ENCODE measurements at places on chromosomes 13 and 19.

DNA sequence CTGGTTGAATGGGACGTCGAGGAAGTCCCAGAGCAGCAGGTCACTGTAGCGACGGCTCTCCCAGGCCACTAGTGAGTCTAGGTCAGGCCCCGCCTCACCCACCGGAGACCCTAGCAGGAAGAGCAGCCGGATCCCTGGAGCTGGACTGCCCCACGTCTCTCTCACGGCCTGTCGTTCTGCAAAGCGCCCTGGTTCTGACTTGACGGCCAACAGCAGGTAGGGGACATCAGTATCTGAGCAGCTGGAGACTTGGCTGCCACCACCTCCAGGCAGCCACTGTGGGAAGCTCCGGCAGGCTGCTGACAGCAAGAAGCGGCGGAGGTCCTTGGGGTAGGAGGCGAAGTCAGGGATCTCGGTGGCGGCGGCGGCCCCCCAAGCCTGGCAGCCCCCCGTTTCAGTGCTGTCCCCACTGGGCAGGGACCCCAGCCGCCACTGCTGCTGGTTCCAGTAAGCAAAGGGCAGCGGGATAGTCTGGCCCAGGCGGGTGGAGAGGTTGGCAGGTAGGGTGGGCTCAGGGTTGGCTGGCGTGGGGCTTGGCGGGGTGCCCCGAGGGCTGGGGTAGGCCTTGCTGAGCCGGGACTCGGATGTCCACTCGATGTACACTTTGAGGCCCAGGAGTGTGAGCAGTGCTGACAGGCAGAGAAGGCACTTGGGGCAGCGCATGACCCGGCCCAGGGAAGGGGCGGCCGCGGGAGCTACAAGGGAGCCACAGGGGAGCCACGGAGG is 895 bp downstream of the B3GNT8 start:
- DNase-seq: no peak

DNA sequence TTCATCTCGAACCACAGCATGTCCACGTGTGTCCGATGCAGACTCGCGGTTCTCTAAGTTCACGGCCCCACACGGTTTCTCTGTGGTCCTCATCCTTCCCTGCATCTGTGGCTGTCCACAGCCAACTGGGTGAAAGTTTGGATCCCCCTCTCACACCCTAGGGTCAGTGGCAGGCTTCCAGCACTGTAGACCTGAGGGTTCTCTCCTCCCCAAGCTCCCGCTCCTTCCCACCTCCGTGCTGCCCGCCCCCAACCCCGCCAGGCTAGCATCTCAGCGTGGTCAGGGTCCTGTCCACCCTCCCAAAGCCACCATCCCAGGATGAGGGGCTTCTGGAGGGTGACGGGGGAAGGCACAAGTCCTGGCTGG is 3.0 kb downstream of the ANGPTL4 start:
- DNase-seq: no peak

DNA sequence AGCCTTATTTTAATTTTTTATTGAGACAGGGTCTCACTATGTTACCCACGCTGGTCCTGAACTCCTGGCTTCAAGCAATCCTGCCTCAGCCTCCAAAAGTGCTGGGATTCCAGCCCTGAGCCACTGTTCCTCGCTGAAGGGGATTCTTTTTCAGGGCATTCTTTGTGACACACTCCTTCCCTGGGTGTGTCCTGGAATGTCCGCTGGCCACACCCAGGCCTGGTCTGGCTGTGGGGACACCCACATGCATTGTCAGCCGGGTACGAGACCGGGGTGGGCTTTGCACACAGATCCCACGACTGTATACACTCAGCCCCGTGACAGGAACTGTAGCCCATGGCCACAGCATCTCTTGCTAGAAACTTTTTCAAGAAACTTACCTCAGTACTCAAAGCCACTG is 34.4 kb upstream of the GATAD2A start:
- DNase-seq: no peak

DNA sequence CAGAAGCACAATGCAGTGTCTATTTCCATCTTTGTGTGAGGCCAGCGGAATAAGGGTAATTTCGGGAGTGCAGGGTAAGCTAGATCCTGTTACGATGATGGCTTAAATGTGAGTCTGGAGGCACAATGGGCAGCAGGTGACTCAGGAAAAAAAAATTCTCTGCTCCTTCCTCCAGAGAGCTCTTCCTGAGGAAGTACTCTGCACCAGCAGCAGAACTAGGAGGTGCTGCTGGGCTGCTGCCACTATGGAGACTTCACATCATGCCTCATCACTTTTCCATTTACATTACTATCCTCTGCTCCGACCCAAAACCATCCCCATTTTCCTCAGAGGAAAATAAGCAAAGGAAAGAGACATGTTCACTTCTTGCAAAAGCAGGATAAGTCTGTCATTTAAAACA is 282.0 kb downstream of the DNAJC15 start:
- DNase-seq: no peak

DNA sequence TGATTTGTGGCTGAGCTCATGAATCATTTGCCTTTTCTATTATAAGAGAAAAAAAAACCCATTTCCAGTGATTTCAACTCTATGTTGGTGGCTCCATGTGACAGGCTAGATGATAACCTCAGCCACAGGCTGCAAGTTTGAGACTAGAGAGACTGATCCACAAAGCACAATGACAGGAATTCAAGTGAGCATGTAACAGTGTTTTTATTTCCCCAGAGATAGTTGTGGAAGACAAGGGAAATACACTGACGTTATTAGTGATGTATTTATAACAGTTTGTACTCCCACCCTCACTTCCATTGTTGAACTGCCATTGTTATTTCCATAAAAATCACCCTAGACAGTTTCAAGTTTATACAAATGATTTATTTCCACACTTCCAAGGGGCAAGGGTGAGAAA is 27.9 kb upstream of the EDNRB start:
- no peak for DNase-seq

DNA sequence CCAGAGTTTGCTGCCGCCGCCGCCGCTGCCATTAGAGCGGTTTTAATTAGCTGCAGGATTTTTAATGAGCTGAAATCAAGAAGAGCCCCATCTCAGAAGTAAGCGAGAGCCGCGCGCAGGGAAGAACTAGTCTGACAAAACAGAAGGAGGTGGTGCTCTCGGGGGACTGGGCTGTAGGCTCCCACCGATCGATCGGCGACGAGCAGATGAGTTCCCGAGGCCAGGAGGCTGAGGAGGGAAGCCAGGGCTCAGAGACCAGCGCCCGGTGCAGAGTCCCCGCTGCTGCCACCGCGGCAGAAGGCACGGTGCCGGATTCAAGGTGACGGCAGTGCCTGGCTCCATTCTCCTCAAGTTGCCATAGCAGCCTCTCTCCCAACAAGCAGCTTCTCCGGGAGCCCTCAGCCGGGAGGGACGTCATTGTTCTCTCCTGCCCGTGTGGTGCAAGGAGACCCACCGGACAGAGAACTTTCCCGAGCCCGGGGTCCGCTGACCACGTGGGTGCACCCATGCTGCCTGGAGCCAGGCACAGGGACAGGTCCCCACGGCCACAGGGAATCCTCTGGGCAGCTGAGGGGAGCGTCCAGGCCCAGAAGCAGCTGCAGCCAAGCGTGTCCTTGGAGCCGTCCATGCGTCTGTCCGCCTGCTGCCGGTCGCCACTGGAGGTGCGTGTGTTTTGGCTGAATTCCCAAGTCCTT is 62.9 kb downstream of the CHST8 start:
- DNase-seq: no peak

GRCh38 chr19:32819419-32820400 is 49.9 kb downstream of the SLC7A9 start:
- no peak for DNase-seq

DNA sequence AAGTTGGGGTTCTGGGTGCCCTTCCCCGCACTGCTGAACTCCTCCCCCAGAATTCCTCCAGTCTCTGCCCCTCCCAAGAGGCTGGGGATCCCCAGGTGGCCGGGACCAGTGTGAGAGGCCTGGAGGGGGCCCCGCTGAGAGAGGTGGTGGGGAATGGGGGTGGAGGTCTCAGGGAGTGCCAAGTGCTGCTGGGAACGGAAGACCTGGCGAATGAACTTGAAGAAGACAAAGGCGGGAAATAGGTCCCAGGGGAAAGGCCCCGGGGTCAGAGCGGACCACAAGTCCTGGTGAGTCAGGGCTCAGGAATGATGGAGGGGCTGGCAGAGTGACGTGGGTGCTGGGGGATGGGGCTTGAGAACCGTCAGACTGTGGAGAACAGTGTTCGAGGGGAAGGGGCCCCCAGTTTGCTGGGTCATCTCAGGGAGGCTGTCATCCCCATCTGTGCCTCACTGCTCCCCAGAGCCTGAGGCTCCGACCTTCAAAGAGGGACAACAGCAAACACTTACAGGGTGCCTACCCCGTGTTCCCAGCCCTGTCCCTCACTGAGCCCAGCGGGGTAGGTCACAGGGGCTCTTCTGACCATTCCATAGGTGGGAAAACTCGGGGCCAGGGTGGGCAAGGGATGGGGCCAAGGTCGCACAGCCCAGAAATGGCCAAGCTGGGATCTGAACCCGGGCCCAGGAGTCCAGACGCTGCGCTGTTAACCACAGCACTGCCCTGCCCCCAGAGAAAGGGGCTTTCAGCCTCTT is 16.0 kb upstream of the SEMA6B start:
- no peak for DNase-seq

DNA sequence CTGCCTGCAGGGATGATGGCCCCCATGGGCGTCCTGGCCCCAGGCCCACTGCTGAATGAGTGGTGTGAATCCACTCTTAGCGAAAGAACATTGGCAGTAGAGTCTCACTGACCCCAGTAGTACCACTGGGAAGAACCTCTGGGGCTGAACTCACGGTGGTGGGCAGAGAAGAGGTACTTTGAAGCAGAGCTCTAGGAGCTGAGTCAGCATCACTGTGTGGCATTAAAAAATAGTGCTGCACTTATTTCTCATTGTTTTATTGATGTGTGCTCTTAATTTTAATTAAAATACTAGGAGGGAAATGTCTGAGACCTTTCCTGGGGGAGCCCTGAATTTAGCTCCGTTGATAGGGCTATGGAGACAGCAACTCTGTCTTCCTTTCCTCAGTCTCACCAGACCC is 61.3 kb downstream of the CBY2 start:
- DNase-seq: no peak

GRCh38 chr19:308471-309205 is 17.4 kb upstream of the PLPP2 start:
- DNase-seq: no peak

Measured in activated CD4-positive, CD25-positive, alpha-beta regulatory T cell treated with anti-CD3 and anti-CD28 coated beads, Interleukin-2, amount 50 U/mL, for 72 hours (primary cell).